NCI-H446 treated with DMSO at 0.1 percent for 48 hours (cell line): ENCODE measurements at places on chromosomes 3 and 15.

DNA sequence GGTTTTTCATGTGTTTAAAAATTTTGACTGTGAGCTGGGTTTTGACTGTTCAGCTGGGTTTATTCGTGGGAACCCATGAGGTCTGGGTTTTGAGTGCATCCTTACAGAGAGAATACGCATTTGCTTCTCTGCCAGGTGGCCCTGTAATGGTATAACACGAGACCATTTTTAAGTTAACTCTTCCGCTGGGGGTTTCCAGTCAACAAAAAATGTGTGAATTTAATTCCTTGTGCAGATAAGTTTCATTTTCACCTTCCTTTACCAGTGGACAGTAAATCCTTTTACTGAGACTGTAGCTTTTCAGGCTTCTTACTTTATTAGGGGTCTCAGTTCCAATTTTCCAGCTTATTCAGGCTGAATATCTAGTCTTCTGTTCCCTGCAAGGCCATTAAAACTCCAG is 149.6 kb downstream of the OPA1 start:
- DNase-seq = no peak

GRCh38 chr3:25610779-25611178 is 53.9 kb downstream of the TOP2B start:
- no peak for DNase-seq

DNA sequence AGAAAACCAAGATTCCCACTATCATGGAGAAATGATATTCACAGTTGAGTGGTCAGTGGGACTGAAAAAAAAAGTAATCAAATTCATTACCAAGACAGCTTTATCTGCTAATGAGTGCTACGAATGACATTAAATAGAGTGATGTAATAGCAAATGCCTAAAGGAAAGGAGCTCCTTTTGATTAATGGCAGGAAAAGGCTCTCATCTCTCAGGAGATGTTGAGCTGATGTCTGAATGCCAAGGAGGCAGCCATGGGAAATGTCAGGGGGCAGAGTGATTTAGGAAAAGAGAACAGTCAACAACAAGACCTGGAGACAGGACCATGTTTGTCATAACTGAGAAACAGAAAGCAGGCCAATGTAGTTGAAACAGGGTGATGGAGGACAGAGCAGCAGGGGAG is 96.7 kb upstream of the SNTN start:
- DNase-seq = no peak

DNA sequence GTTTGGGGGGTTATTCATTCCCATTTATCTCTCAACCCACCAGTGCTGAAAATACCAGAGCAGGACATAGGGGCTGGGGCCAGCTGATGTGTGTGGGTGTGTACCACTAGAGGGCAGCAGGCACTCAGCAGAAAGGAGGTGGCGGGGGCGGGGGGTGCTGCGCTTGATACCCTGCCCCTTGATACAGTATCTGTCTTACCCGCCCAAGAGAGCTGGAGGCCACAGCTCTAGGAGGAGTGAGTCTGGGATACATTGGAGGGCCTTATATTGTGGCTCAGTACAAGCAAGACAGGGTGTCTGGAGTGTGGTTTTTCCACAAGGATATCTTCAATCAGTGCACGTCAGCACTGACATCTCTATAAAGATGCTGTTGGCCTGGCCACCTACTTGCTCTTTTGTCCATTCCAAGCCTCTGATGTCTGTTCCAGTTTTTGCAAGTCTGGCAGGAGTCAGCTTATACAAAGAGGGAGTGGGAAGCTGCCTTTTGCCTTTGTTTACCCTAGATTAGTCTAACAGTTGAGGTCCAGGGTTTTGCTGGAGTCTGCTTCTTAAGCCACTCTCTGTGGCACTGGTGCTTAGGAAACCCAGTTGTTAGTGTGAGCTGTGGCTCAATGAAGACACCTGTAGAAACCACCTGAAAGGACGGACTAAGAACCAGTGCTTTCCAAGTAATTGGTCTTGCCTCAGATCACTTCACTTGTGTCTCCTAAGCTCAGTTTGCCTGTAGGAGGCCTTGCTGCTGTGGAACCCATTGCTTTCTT is 1.5 kb upstream of the RBM15B start:
- DNase-seq = no peak

DNA sequence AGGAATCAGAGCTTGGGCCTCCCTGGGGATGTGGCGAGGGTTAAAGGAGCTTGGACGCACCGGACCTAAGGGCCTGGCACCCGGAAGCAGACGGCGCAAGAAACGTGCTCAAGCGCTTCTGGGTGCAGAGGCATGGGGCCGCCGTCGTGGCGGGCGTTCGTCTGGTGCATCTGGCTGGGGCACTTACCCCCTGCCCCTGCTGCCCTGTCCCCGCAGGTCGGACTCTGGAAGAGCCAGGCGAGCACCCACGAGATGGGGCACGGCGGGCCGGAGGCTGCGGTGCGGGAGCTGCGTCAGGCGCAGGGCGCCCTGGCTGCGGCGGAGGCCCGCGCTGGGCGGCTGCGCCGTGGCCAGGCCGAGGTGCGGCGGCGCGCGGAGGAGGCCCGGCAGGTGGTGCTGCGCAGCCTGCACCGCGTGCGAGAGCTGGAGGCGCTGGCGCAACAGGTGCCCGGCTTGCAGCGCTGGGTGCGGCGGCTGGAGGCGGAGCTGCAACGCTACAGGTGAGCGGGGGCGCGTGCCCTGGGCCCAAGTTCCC is 2.5 kb downstream of the EFCC1 start:
- DNase-seq = no peak

GRCh38 chr3:2727610-2728318 is 382.4 kb downstream of the IL5RA start:
- DNase-seq = no peak

GRCh38 chr3:119219069-119219468 is 21.6 kb downstream of the B4GALT4 start:
- no peak for DNase-seq

- DNase-seq = no peak
Measured at GRCh38 chr3:45689787-45690145, 570 bp downstream of the SACM1L start.

GRCh38 chr3:1421577-1421976 is 328.8 kb downstream of the CNTN6 start:
- no peak for DNase-seq

DNA sequence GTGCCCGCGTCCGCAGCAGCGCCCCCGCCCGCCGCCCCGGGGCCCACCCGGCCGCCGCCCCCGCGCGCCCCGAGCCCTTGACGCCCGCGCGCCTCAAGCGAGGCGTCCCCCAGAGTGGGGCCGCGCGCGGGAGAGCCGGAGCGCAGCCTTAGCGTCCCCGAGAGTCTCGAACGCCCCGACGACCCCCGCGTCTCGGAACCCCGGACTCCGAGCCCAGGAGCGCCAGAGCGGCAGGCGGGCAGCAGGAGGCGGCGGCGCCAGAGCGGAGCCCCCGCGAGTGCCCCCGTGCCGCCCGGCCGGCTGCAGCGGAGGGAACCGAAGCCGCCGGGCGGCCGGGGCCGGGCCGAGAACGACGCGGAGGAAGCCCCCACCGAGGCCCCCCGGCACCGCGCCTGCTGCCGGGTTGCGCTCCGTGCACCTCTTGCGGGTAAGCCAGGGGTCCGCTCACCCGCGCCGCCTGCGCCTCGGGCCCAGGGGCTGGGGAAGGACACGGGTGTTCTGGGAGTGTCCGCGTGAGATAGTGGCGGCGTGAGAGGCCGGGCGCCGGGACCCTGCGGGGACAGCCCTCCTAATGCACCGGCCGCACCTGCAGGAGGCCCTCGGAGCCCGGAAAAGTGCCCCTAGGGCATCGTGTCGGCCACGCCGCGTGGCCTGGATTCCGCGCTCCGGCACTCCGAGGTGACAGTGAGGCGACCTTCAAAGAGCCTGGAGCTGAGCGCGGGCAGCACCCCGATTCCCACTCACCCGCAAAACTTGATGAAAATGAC is 52.0 kb upstream of the ULK4 start:
- DNase-seq = no peak

DNA sequence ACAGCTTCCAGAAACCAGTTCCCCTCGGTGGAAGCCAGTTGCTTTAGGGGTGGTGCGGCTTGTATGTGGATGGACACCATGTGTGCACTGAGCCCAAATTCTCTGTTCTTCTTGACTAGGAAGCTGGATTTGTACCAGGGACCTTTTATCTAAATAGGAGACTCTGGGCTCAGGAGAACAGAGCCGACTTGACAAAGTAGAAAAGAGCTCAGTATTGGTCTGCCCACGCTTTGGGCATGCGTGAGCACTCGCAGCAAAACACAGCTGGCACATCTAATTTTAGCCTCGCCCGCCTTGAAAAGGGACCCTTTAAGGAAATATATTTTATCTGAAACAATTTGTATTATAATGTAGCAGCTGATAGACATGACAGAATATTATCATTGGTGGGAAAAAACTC is 1.1 kb upstream of the RBMS3 start:
- DNase-seq = no peak

DNA sequence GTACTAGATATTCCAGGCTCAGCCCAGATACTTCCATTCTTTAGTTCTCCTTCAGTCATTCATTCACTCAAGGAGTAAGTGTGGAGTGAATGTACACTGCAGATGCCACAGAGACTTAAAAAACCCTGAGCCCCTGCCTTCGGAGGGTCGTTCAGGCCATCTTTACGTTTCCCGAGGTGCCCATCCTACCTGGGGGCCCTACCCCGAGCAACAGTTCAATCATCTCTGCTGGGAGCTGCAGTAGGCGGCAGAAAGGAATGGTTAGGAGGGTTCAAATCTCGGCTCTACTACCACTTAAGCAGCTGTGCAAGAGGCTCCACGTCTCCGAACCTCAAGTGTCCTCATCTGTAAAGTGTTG is 613 bp downstream of the SEC13 start:
- DNase-seq = no peak

- DNase-seq = no peak
Measured at GRCh38 chr3:48178072-48178471, 10.1 kb downstream of the CDC25A start.

DNA sequence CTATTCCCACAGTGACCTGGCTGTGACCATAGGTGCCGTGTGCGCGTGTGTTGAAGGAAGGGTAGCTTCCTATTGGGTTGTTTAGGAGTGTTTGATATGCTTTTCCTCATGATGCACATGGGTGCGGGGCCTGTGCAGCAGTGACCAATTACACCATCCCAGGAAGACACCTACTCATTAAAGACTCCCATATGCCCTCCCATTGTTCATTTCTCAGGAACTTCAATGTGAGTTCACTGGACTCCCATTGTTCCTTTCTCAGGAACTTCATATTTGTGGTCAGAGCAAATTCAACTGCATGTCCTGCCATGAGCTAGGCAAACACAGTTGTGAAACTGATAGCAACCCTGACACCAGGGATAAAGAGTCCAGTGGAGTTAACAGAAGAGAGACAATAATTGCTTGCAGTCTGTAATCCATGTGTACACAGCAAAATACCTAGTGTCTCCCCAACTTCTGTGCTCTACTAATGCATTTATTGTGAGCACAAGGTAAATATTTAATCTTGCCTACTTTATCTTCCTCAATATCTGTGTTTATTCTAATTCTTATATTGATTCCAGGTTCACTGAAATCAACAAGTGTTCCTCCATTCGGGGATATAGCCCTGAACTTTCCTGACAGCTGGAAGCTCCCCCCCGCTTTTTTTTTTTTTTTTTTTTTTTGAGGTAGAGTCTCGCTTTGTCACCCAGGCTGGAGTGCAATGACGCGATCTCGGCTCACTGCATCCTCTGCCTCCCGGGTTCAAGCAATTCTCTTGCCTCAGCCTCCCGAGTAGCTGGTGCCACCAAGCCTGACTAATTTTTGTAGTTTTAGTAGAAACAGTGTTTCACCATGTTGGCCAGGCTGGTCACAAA is 57.5 kb upstream of the GCNT3 start:
- DNase-seq = no peak

DNA sequence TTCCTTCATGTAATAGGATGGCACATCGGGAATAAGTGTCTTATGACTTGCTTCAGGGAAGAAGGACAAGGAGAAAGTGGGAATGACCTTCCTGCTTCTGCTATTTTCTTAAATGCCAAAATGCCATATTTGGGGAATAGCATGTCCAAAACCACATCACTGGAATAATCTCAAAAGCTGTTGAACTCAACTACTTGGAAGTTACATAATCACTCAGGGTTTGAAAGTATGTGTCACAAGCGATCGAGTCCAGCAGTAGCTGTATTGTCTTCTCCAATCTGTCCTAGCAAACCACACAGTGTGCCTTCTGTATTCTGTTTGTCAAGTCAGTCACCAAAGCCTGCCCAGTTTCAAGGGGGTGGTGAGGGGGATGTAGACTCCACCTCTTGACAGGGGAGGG is 58.3 kb upstream of the GADL1 start:
- no peak for DNase-seq

- no peak for DNase-seq
Measured at GRCh38 chr3:52055537-52056351, 627 bp downstream of the DUSP7 start.

DNA sequence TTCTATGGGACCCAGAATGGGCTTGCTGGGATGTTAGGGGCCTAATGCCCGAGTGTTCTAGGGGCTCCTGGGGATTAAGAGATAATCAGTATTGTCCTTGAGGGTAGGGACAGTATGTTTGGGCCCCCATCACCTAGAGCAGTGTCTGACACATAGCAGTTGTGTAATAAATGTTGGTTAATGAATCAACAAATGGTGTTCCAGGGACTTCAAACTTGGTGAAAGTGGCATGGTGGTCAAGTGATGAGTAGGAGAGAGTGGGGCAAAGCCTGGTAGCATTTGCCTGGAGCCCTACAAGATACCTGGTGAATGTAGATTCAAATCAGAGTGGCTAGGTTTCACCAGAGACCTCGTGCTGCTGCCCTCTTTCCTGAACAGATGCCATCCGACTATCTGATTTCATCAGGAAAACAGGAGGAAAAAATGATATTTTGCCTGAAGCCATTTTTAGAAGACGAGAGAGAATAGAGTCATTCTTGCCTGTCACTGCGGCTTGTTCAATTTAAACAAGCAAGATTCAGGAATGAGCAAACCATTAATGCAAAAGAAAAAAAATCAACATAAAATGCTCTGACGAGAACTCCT is 117.3 kb downstream of the RPL22L1 start:
- no peak for DNase-seq

- DNase-seq = no peak
Measured at GRCh38 chr3:83513677-83514076, 1445.1 kb upstream of the CADM2 start.

- DNase-seq = no peak
Measured at GRCh38 chr3:32200992-32201758, 37.3 kb upstream of the CMTM8 start.
